ENCODE measurements at places on chromosomes 12 and 14.
A peak's percentile ranks its signal among the peaks of the same experiment; 100 is the strongest.

GRCh38 chr12:10331642-10332239, 24.1 kb downstream of the KLRD1 start:
- DNase-seq, result no peak

GRCh38 chr12:7376196-7376595, 67.8 kb downstream of the CD163L1 start:
- DNase-seq, result no peak

DNA sequence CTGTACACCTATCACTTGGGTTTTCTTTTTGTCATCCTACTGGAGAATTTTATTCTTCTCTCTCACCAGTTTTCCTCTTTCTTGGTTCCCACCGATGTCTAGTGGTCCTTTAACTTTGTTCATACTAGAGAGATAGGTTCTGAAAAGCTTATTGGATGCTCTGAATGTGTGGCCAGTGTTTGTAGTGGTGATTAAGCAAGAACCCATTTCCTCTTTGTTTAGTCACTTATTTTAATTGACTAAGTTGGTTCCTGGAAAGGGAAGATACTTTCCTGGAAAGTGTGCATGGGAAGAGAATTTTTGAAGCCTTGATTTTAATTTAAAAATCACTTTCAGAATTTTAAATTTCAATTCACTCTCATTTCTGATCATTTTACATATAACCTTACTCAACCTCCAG, 127.2 kb downstream of the OTOGL start:
- no peak for DNase-seq

DNA sequence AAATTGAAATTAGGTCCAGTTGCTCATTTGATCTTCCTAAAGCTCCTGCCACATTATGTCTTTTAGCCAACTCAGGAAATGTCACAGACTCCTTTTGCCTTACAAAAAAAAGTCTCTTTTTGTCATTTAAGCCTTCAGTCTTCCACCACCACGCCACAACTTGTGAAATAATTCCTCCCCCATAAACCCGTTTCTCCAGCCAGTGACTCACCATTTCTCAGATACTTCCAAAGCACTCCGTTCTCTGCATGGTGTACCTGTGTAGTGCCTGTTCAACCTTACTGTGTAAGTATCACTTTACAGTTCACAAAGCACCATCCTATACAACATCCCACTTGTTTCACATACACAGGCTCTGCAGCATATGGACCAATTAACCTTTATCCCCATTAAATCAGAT, 139.5 kb upstream of the AEBP2 start:
- DNase-seq, result no peak

DNA sequence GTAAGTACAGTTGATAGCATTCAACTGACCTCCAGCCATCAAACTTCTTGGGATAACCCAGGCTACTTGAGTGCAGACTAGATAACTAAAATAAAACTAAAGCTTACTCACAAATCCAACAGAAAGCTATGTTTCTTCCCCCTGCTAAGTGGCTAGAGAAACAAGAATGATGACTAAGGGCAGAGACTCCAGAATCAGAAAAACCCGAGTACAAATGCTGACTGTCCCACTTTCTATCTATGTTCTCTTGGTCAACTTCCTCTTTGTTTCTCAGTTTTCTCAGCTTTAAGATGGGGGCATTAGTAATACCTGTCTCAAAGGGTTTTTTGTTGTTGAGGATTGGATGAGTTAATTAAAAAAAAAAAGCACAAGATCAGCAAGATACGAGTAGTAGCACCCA, 6.1 kb upstream of the NUAK1 start:
- no peak for DNase-seq

DNA sequence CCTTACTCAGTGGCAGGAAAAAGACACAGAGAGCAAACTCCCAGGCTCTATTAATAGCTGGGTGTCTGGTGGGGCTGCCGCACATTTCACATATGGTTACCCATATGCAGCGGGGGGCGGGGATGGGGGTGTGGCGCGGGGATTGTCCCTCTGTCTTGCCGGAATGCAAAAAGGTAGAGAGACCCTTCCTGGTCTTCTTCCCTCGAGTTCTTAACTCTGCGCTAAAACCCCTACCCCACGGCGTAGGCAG, 1.7 kb downstream of the PRMT8 start:
- DNase-seq, result no peak

DNA sequence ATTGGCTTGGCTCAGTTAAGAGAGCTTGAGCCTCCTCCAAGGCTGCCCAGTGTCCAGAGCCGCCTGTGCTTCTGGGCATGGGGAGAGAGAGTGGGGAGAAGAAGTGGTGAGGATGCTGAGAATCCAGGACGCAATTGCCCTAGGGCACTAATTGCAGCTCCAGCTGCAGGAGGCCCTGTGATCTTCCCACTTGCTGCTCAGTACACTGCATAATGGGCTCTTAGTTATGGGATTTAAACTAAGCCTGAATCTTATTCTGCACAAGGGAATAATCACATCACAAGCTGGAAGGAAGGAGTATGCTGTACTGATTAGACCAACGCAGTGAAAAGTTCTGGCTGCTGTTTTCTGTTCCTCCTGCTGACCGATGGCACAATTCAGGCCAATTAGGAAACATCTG, 101.0 kb upstream of the PRMT8 start:
- no peak for DNase-seq

GRCh38 chr12:1838994-1839365, 18.6 kb downstream of the LRTM2 start:
- DNase-seq, result no peak

GRCh38 chr12:116731801-116732200, 6.1 kb downstream of the SPRING1 start:
- no peak for DNase-seq

DNA sequence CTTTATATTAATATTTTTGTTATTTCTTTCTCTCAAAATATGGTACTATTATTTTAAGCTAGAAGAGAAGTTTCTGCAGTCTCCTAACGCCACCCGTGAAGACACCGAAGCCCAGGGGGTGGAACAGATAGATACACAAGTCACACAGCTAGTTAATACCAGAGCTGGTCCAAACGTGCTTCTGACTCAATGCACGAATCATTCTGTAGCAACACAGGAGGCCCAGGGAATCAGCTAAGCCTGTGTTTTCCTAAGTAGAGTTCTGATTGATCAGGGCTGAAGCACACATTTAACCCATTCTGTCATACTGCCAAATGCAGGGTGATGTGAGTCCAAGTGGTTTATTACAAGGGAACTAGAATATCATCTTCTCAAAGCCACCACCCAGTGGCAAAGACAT, 116.9 kb upstream of the PWP1 start:
- DNase-seq, result no peak

DNA sequence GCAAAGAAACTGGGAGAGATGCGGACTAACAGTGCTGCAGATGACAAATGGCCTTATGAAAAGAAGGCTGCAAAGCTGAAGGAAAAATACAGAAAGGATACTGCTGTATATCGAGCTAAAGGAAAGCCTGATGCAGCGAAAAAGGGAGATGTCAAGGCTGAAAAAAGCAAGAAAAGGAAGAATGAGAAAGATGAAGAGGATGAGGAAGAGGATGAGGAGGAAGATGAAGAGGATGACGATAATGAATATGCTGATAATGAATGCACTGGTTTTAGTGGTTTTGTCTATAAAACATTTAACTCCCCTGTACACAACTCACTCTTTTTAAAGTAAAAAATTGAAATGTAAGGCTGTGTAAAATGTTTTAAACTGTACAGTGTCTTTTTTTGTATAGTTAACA, 13.2 kb upstream of the ARID4A start:
- no peak for DNase-seq

DNA sequence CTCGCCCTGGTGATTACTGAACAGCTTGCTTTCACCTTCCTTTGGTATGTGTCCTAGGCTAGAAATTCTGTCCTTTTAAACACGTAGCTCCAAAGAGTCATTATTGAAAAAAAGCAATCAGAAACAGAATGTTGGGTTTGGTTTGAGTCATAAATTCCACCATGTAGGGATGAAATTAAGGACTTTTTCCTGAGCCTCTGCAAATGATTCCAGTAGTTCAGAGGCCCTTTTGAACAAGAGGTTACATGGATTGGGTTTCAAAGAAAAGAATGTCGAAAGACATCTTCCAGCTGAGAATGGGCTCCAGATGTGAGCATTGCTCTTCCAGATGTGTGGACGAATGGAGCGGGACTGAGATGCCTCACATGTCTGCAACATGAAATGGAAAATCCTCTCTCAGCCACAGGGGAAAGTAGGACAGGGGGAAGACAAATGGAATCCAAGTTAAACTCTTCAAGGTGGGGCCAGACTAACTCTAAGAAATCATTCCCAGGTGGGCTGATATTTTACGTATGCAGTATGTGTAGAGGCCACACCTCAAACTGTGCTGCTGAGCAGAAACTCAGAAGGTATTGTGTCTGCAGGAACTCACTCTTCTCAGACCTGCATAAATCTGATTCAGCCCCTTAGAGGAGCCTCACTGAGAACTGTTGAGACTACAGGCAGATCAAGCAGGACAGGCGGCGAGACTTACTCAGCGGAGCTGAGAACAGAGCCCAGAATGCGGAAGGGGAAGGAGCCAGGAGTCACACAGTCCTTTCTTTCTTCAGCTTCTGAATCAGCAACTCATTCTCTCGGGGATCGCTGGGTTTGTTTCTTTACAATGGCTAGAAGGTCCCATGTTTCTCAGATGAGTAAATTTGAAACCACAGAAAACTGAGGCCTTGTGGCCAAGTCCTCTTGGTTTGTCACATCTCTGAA, 23.3 kb upstream of the EMP1 start:
- no peak for DNase-seq

GRCh38 chr12:47729233-47729632, 3.9 kb upstream of the ENDOU start:
- no peak for DNase-seq

DNA sequence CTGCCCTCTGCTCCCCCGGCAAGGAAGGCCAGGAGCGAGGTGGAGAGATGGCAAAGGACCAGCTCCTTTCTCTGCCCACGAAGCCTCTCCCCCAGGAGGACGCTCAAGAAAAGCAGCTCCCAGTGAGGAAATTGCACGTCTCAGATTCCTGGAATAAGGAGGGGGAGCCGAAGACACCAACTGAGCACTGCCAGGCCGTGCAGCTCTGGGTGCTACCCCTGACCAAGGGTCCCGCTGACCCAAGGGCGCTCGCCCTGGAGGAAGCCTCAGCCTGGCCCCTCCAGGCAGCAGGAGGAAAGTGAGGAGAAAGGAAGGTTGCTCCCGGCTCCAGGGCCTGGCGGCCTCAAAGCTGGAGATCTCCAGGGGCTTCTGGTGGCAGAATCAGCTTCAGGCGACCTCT, 174.1 kb upstream of the SFSWAP start:
- no peak for DNase-seq

DNA sequence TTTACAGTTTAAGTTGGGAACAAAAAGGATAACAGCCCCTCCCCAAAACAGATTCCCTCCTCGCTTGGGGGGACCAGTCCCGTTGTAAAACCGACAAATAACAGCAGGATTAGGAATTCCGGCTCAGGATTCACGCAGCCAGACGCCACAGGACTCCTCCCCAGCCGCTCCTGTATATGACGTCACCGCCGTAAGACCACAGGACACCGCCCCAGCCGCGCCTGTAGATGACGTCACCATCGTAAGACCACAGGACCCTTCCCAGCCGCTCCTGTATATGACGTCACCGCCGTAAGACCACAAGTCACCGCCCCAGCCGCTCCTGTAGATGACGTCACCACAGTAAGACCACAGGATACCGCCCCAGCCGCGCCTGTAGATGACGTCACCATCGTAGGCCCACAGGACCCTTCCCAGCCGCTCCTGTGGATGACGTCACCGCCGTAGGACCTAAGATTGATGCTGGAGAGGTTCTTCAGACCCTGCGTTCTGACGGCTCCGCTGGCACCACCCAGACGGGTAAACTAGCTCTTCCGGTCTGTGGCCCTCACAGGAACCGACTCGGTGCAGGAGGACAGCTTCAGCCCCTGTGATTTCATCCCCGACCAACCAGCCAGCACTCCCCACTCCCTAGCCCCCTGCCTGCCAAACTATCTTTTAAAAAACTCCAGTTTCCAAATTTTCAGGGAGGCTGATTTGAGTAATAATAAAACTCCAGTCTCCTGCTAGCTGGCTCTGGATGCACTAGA, 43.9 kb upstream of the FBRSL1 start:
- peak; percentile 83 for DNase-seq

- no peak for DNase-seq
These were observed 724.8 kb downstream of the C12orf50 start for GRCh38 chr12:87304406-87304805.

DNA sequence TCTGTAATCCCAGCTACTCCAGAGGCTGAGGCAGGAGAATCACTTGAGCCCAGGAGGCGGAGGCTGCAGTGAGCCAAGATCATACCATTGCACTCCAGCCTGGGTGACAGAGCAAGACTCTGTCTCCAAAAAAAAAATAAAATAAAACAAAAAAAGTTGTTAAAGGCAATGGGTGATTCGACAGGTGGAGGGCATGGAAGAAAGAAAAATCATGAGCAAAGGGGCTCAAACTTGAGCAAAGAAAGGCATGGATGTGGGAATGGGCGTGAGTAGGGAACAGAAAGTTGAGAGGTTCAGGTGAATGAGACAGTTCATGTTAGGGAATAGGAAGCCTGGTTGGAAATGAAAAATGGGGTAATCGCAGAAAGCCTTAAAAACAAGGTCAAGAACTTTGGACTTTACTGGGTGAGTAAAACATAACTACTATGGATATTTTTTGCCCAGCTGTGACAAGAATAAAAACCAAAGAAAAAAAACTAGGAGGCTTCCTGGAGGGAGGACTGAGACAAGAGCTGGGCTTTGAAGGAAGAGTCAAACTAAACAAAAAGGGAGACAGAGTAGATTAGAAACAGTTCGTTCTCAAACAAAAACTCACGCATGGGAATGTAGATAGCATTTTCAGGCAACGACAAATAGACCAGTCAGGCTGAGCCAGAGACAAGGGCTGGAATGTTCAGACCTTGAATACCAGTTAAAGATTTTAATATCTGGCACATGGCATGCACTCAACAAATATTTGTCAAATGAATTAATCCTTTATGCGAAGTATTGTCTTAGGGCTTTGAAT, 18.8 kb downstream of the PYM1 start:
- DNase-seq, result no peak

DNA sequence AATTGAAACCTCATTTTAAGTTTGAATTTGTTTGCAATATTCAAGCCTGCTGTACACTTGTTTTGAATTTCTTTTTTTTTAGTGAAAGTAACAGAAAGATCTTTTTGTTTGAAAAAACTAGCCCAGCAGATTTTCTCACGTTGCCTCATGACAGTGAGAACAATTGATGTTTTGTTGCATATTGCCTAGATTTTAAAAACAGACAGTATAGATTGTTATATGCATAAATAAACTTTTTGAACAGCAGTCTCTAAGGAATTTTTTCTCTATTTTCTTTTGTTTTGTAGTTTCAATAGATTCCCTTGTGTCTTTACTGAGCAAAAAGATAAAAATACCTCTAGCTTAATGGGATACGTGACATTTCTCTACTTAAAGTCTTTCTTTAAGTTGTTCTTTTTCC, 15.4 kb downstream of the OR6C6 start:
- DNase-seq, result no peak

- DNase-seq, result no peak
These were observed 174.1 kb downstream of the SLC6A15 start for GRCh38 chr12:84738481-84738972.

Data from T follicular helper cell (primary cell).